Stimulated activated CD4-positive, alpha-beta T cell treated with anti-CD3 and anti-CD28 coated beads, TNF-alpha, amount 100 ng/mL, for 48 hours (primary cell): ENCODE measurements at places on chromosomes 4 and X.

DNA sequence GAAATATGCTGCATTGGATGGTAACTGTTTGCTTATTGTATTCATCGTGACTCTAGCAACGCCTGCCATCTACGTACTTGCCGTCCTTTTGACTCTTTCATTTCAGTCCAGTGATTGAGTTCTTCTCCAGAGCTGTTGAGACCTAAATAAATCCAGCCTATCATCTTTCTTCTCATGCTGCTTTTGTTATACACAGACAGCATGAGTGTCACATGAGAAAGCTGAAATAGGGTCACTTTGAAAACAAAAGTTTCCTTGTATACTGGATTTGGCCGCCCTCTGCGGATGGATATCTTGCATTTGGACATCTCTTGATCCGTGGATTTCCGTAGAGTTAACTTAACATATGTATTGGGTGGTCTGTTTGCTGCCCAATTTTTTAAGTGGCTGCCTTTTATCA lies 67.2 kb downstream of the TMPRSS11F start:
- DNase-seq = no peak

- no peak for DNase-seq
Observed at GRCh38 chr4:8541981-8542715, 38.0 kb upstream of the GPR78 start.

- DNase-seq = no peak
Observed at GRCh38 chr4:112531146-112531545, 15.2 kb upstream of the NEUROG2 start.

- DNase-seq = no peak
Observed at GRCh38 chr4:141352909-141353525, 132.3 kb downstream of the ZNF330 start.

DNA sequence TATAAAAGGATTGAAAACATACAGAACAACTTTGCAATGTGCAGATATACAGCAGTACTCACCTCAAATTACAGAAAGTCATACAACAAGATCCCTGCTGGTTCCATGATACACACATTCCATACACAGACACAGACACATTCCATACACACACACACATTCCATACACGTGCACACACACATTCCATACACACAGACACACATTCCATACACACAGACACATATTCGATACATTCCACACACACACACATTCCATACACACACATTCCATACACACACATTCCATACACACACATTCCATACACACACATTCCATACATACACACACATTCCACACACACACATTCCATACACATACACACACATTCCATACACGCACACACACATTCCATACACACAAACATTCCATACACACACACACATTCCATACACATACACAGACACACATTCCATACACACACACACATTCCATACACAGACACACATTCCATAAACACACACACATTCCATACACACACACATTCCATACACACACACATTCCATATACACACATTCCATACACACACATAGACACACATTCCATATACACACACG lies 13.7 kb downstream of the LINC00632 start:
- DNase-seq = no peak

DNA sequence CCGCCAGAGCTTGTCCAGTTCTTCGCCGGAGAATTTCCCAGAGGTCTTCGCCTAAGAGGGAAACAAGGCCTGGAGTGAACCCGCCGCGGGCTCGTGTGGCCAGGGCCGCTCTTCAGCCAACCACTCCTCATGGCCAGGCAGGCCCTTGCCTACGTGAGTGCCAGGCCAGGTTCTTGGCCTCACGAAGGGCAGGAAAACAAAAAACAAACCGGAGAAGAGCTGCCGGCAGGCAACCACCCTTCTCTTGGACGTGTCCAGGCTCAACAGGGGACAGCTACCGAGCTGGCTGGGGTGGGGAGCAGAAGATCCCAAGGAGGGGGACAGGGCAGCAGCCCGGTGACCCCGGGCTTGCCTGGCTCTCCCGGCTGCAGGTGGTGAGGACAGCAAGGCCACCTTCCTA lies 13.3 kb downstream of the LRPAP1 start:
- no peak for DNase-seq
